ENCODE measurements at places on chromosomes 4 and X. TPM values are rescaled to one million over a fixed set of nuclear protein-coding genes. Genes with fewer than 3 reads are reported as not detected.

The MUC7 gene
- total RNA-seq, result not detected

The TCP11X2 gene
- not detected for total RNA-seq

The PFKFB1 gene
- total RNA-seq, result 0.35 TPM

The VCX2 gene
- total RNA-seq, result not detected

The HSFX2 gene
- not detected for total RNA-seq

The DNAAF6 gene
- not detected for total RNA-seq

The FGFR3 gene
- 0.62 TPM for total RNA-seq

The VGLL1 gene
- not detected for total RNA-seq

The DUSP9 gene
- 2.2 TPM for total RNA-seq

The RENBP gene
- total RNA-seq, result 0.87 TPM

The SMR3B gene
- total RNA-seq, result not detected

The S100G gene
- total RNA-seq, result not detected

The COMMD8 gene
- 27.3 TPM for total RNA-seq

The CCDC149 gene
- 2.0 TPM for total RNA-seq

The FANCB gene
- total RNA-seq, result 6.4 TPM

The LRIT3 gene
- total RNA-seq, result not detected

The SMIM31 gene
- 0.10 TPM for total RNA-seq

The PNPLA4 gene
- total RNA-seq, result 23.4 TPM

The TCEAL6 gene
- not detected for total RNA-seq

The ADRA2C gene
- total RNA-seq, result 15.0 TPM

The TMEM150C gene
- total RNA-seq, result 0.26 TPM

The PDZD4 gene
- 1.4 TPM for total RNA-seq

The IGFBP7 gene
- 4.3 TPM for total RNA-seq

The CCDC120 gene
- total RNA-seq, result 0.52 TPM

The ENOPH1 gene
- 57.6 TPM for total RNA-seq

The CHRDL1 gene
- total RNA-seq, result not detected

The MAGED1 gene
- 35.7 TPM for total RNA-seq

The STOX2 gene
- 4.4 TPM for total RNA-seq

The EGF gene
- total RNA-seq, result 15.6 TPM

The LUZP4 gene
- not detected for total RNA-seq

The RNF212 gene
- total RNA-seq, result 13.3 TPM

The SPINK2 gene
- not detected for total RNA-seq

The MAGEA12 gene
- total RNA-seq, result not detected

The ADH4 gene
- total RNA-seq, result not detected
